ENCODE measurements at places on chromosomes 11 and 22.

DNA sequence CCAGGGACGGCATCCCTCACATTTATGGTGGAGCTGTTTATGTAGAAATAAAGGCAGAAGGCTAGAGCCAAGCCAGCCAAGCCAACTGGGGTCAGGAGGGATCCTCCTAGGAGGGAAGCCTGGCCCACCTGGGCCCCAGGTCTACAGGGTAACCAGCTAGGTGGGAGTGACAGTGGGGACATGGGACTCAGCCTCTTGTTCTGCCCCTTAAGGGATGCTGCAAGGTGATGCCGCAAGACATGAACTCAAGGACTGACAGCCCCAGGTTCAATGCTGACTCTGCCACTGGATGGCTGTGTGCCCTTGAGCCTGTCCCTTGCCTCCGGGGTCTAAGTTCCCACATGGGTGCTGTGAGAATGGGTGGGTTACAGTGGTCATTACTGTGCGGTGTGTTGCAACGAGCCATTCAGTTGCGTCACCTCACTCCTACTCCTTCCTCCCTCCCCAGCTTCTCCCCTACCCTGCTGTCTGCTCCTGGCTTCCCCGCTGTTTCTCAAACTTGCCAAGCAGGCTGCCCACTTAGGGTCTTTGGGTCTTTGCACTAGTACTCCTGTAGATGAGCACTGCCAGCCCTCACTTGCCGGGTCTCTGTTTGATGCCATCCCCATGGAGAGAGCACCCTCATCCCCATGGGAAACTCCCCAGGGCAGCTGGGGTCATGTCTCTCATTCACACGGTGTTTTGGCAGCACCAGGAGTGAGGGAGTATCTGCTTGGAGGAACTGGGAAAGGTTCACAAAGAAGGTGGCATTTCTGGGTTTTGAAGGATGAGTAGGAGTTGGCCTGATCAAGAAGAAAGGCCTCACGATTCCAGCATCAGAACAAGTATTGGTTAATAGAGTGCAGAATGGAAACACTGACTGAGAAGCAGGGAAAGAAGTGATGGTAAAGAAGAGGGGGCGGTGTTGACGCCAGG lies 43.0 kb upstream of the RTL6 start:
- no peak for DNase-seq

- no peak for DNase-seq
Measured at GRCh38 chr11:47611348-47611794, 17.2 kb upstream of the C1QTNF4 start.

DNA sequence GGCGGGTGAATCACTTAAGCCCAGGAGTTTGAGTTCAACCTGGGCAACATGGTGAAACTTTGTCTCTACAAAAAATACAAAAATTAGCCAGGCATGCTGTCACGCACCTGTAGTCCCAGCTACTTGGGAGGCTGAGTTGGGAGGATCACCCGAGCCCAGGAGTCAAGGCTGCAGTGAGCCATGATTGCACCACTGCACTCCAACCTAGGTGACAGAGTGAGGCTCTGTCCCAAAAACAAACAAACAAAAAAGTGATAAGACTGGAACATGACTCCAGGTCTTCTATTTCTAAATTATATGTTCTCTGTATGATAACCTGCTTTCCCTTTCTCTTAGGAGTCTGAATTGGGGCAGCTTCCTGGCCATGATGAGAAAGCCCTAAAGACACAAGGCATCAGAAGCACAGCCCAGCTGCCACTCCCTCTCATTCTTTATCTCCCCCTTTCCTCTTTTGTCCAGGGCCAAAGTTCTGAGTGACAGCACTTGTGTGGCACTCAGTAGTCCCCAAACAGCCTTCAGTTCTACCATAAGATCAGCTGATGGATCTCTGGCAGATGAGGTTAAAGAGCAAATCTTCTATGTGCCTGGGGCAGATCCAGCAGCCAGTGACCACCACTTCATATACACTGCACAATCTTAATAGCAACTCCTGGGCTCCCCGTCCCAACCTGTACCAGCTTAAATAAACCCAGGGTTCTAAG lies 136.0 kb downstream of the C11orf58 start:
- DNase-seq = no peak

DNA sequence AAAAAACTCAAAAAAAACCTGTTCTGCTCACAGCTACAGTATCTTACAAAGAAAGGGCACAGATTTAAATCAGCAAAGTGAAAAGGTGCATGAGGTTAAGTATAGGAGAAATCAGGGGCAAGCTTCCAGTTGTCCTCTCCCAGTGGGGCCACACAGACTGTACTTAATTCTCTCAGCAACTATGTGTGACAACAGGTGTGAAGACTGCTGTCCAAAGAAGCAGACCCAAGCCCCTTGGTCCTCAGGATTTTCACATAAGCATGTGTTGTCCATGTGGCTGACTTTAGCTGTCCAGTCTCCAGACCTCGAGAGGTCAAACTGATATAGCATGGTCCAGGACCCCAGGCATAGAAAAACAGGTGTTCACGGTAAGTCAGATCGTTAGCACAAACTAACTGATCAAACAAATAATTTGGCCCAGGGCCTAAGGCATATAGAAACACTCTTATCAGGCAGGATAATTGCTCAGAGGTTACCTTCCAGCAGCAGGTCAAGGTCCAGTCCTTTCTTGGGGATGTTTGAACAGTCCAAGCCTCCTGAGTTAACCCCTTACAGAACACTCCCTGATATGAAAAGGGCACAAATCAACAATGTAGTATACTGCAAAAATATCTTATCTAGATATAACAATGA lies 21.1 kb upstream of the CSTF3 start:
- DNase-seq = no peak

- DNase-seq = no peak
Measured at GRCh38 chr11:130519128-130519932, 70.9 kb downstream of the ADAMTS15 start.

GRCh38 chr11:34405079-34405858 lies 33.5 kb upstream of the CAT start:
- no peak for DNase-seq

Measured in T-helper 2 cell (primary cell).